ENCODE measurements at places on chromosomes 16 and 17.

DNA sequence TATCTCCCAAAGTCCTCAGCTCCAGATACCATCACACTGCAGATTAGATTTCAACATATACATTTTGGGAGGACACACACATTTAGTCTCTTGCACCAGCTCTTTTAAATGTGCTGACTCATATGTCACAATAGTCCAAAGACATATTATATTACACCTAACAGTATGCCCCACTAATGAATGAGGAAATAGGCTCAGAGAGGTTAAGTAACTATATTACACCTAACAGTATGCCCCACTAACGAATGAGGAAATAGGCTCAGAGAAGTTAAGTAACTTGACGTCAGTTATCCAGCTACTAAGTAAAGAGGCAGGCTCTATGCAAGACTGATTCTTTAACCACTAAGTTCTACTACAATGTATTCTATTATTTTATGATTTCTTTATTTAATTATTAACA is 9.7 kb downstream of the IRX6 start:
- no peak for DNase-seq

GRCh38 chr17:8005357-8005756 is 2.9 kb downstream of the GUCY2D start:
- no peak for DNase-seq

- no peak for DNase-seq
Measured at GRCh38 chr17:69331756-69332155, 4.8 kb upstream of the ABCA5 start.

- DNase-seq: no peak
Measured at GRCh38 chr17:77926981-77927380, 31.5 kb upstream of the TNRC6C start.

DNA sequence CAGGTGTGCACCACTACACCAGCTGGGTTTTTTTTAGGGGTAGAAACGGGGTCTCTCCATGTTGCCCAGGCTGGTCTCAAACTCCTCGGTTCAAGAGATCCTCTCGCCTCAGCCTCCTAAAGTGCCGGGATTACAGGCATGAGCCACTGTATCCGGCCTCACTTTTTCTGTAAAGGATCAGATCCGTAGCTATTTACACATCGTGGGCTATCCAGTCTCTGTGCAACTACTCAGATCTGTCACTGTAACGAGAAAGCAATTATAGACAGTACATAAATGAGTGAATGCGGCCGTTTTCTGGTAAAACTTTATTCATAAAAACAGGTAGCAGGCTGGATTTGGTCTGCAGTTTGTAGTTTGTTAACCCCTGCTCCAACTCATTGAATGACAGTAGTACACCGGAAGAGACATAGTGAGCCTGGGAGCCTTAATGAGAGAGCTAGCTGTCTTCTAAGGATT is 44.5 kb downstream of the VMP1 start:
- DNase-seq: no peak

- DNase-seq: peak; percentile 25
Measured at GRCh38 chr17:38761612-38762011, 9.1 kb downstream of the PSMB3 start.

DNA sequence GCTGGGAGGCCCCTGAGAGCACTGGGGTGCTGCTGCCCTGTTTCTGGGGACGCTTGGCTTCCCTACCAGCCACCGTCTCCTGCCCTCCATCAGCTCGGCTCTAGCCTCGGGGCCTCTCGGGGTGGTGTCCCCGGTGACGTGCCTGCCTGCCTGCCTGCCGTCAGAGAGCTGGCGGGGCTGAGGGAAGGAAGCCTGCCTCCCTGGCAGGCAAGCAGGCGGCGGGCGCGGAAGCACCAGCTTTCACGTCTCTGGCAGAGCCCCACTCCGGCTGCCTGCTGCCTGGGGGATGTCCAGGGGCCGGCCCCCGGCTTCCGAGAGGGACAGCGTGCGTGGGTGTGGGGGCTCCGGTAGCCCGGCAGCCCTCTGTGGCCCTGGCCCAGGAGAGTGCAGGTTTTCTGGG is 9.3 kb downstream of the CENPX start:
- no peak for DNase-seq

DNA sequence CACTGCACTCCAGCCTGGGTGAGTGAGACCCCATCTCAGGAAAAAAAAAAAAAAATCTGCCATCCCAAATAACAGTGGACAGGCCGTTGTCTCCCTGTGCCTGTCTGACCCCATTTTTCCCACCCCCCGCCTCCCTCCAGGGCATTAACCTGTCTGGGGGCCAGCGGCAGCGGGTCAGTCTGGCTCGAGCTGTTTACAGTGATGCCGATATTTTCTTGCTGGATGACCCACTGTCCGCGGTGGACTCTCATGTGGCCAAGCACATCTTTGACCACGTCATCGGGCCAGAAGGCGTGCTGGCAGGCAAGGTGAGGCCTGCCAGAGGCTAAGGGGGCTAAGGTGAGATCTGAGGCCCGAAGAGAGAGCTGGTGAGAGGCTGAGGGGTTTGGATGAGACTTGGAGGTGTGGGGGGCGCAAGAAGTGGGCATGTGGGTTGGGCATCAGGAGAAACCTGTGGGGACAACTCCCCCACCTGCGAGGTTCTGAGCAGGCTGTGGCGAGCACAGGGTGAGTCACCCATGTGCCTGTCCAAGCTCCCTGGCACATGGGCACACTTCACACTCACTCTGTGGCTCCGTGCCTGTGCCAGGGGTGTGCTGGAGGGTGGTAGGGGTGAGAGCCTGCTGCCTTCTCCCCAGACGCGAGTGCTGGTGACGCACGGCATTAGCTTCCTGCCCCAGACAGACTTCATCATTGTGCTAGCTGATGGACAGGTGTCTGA is 34.7 kb downstream of the ANKRD40 start:
- no peak for DNase-seq

- no peak for DNase-seq
Measured at GRCh38 chr16:66508248-66508913, 41.5 kb downstream of the TK2 start.

GRCh38 chr16:57137043-57137442 is 44.7 kb downstream of the CPNE2 start:
- DNase-seq: no peak

GRCh38 chr16:66400503-66401380 is 26.4 kb upstream of the BEAN1 start:
- no peak for DNase-seq

DNA sequence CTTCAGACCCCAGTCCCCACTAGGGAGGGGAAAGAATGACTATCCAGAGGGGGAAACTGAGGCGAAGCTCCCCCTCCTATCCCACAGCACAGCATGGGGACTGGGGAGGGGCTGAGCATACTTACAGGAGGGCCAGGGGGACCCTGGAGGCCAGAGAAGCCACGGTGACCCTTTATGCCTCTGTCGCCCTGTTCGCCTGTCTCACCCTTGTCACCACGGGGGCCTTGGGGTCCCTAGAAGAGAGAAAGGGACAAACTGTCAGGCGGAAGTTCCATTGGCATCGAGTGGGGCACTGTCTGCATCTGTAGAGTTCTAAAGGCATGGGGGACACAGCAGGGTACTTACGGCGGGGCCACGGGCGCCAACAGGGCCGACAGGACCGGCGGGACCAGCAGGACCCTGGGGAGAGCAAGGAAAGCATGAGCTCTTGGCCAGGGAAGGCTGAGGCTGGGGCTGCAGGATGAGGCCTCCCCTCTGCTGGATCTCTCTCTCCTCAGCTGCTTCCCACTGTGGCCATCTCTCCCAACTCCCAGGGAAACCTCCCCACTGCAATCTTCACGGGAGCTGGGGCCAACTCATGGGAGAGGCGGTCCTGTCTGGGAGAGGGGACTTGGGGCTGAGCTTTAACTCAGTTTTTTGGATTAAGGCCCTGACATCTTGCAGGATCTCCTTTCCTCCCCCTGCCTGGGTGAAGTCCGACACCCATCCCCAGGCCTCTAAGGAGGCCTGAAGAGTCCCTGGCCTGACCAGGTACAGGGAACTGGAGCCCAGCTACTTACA is 13.5 kb downstream of the COL1A1 start:
- DNase-seq: no peak

- DNase-seq: peak; percentile 99
Measured at GRCh38 chr17:76671123-76671911, 27.8 kb upstream of the ST6GALNAC1 start.

DNA sequence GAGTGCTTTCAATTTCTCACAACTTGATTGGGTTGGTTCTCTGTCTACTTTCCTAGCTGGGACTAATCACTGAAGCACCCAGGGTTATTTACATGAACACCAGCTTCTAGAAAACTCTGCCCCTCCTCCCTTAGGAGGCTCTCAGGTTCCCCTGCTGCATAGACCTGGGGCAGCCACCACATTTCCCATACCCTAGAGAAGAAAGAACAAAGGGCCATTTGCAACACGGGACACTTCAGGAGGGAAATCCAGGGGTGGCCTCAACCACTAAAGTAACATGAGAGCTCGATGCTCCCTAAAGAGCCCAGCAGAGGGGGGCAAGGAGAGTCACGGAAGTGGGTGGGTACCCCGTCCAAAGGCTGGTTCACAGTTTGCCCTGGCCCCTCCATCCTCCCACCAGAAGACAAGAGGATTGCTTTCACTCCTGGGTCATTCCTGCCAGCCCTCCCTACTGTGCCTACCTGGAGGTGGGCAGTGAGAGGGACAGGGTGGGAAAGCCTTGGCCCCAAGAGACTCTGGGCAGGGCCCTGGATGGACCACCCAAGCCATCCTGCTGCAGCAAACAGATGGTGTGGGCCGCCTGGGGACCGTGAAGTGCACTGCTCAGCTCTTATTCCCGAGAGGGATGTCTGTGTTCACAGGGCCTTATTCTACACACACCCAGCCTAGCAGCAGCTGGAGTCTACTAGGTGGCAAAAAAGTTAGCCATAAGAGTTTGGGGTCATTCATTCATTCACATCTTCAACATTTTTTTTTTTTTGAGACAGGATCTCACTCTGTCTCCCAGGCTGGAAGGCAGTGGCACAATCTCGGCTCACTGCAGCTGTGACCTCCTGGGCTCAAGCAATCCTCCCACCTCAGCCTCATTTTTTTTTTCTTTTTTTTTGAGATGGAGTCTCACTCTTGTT is 392.1 kb downstream of the SOX9 start:
- no peak for DNase-seq

DNA sequence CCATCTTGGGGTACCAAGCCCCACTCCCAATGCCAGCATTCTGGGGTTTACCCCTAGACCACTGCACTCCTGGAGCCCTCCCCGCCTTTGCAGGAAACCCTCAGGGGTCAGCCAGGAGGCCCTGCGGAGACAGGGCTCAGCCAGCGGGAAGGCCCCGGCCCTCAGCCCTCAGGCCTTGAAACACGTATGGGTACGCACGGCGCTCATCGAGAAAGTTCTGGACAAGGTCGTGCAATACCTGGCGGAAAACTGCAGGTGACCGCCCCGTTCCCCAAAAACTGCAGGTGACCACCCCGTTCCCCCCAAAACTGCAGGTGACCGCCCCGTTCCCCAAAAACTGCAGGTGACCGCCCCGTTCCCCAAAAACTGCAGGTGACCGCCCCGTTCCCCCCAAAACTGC is 24.7 kb downstream of the SGSM2 start:
- no peak for DNase-seq

GRCh38 chr16:56600398-56600999 is 7.9 kb upstream of the MT2A start:
- no peak for DNase-seq

GRCh38 chr17:64217249-64217691 is 45.8 kb downstream of the TEX2 start:
- DNase-seq: no peak

DNA sequence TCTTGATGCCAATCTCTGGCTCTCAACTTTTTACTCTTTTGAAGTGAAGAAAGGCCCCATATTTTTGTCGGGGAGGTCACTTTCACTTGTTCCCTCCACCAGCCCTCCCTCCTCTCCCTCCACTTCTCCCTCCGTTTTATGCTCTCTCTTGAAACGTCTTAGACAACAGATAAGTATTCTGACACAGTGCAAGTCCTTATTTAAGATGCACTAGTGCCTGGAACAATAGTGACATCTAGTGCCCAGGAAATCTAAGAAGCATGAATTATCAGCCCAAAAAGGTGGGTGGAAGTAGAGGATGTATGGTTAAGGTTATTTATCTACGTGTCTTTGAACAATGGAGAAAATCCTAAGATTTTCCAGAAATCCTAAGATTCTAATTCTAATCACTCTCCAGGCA is 17.9 kb downstream of the PSME3IP1 start:
- no peak for DNase-seq

GRCh38 chr17:11644265-11645212 is 46.3 kb downstream of the DNAH9 start:
- peak; percentile 14 for DNase-seq

DNA sequence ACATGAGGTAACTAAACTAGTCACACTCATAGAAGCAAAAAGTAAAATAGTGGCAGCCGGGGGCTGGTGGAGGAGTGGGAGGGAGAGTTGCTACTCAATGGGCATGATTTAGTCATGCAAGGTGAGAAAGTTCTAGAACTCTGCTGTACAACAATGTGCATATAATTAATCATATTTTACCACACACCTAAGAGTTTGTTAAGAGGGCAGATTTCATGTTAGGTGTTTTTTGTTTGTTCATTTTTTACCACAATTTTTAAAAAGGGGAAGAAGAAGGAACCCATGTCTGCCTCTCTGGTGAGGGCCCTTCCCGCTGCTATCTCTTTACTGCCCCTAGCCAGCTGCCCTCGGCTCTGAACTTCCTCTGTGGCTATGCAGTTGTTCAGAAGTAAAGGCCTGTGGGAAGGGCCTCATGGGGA is 11.2 kb downstream of the CD300LB start:
- DNase-seq: no peak

- no peak for DNase-seq
Measured at GRCh38 chr17:38421871-38422827, 6.1 kb upstream of the ARHGAP23 start.

DNA sequence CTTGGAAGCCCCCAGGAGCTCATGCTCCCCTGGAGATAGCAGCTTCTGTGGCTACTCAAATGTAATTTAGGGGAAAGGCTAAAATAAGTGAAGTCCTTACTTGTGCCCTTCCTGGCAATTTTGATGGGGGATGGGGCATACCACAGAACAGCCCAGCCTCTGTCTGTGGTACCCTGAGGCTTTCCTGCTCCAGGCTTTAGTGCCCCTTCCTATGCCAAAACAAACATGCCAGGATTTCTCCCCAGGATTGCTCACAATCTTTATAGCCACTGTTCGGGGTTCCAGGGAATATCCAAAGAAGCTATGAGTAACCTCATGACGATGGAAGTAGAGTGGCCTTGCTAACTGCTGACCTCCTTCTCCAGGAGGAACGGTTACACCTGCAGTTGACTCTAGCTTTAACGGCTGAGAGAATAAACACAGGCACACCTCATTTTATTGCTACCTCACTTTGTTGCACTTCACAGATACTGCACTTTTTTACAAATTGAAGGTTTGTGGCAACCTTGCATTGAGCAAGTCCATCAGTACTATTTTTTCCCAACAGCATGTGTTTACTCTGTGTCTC is 24.9 kb downstream of the CCL4 start:
- no peak for DNase-seq

GRCh38 chr16:24776501-24777220 is 47.2 kb downstream of the TNRC6A start:
- DNase-seq: no peak

- DNase-seq: peak; percentile 72
Measured at GRCh38 chr17:76506408-76507345, 5.5 kb upstream of the RHBDF2 start.

DNA sequence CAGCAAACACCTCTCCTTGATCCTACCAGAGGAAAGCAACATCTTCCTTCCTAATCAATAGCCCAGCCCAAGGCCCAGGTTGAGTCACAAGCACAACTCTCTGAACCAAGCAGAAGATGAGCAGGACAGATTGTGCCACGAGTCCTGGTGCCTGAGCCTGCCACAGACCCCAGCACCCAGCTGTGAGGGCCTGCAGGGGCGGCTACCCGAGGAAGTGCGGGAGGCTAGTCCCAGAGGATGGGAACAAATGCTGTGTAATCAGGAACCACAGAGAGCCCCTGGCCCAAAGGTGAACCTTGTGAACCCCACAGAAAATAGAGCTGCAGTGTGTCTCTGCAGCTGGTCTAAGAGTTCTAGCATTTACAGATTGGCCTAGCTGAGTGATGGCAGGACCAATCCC is 126.8 kb upstream of the HSBP1 start:
- DNase-seq: no peak

Data from stimulated activated CD4-positive, alpha-beta T cell treated with anti-CD3 and anti-CD28 coated beads, Interleukin-15, amount 100 ng/mL, for 48 hours (primary cell).